ENCODE measurements at places on chromosomes 4 and X. TPM values are rescaled to one million over a fixed set of nuclear protein-coding genes. Genes with fewer than 3 reads are reported as not detected.

Gene TGIF2LX
- total RNA-seq = not detected

Gene SRP72
- 123 TPM for total RNA-seq

DNA sequence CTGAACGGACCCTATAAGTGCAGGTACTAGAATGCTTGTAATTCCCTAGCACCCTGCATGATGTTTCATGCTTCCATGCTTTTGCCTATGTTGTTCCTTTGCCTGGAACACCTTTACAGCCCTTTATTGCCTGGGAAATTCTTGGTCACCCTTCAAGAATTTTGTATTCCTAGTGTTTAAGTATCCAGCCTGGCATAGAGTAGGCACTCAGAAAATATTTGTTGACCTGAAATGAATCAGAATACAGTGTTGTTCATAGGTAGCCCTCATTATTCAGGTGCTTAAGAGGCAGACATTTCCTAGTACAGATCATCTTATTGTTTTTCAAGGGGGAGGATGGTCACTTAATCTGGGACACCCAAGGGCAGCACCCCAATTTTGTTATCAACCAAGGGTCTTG is 75.3 kb downstream of the AKAP4 start:
- no peaks in the 10 kb centered on the region for H3K4me1 ChIP-seq
- H3K36me3 ChIP-seq = no peaks in the 10 kb centered on the region
- peaks cover 6% of the 10 kb centered on the region for H3K27me3 ChIP-seq
- H3K27ac ChIP-seq = no peak overlapping the region
- DNase-seq = no peak

DNA sequence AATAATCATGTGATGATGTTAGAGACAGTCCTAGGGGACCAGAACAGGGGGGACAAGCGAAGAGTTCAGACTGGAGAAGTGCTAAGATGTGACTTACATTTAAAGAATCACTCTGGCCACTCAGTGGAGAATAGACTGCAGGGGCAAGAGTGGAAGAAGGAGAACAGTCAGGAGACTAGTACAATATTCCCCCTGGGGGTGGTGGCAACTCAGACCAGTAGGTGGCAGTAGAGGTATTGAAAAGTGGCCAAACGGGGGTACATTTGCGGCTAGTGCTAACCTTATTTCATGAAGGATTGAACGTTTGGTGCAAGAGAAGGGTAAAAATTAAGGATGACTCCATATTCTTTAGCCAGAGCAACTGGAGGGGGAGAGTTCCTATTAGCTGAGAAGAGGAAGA is 2.7 kb upstream of the BMX start:
- H3K27me3 ChIP-seq = peaks cover 23% of the 10 kb centered on the region
- H3K4me1 ChIP-seq = peaks cover 7% of the 10 kb centered on the region
- H3K36me3 ChIP-seq = no peaks in the 10 kb centered on the region
- no peak overlapping the region for H3K27ac ChIP-seq
- H3K4me3 ChIP-seq = peak overlapping the region; percentile 21
- DNase-seq = peak; percentile 33

GRCh38 chrX:120308558-120308957 is 2.7 kb downstream of the TMEM255A start:
- H3K27ac ChIP-seq = no peak overlapping the region
- no peak for DNase-seq
- peaks cover 16% of the 10 kb centered on the region for H3K4me1 ChIP-seq
- peaks cover 43% of the 10 kb centered on the region for H3K27me3 ChIP-seq
- H3K4me3 ChIP-seq = peak overlapping the region; percentile 87
